ENCODE measurements at places on chromosomes 6 and 20. TPM values are rescaled to one million over a fixed set of nuclear protein-coding genes. Genes with fewer than 3 reads are reported as not detected.

GRCh38 chr20:21101453-21101931 lies 4.7 kb downstream of the LINC00237 start:
- no peak for DNase-seq

GRCh38 chr20:42350521-42350920 lies 732.3 kb upstream of the CHD6 start:
- no peak for DNase-seq

GRCh38 chr6:99324996-99325395 lies 24.5 kb downstream of the FAXC start:
- no peak for DNase-seq

Gene RNASET2
- total RNA-seq, result 8.1 TPM

GRCh38 chr6:23547851-23548250 lies 578.2 kb upstream of the NRSN1 start:
- DNase-seq, result no peak

GRCh38 chr20:44642203-44643153 lies 9.0 kb downstream of the ADA start:
- peak; percentile 92 for DNase-seq

GRCh38 chr6:110939429-110940200 lies 18.9 kb upstream of the GTF3C6 start:
- peak; percentile 7 for DNase-seq

Gene RAET1E
- under 0.01 TPM for total RNA-seq

Gene TGM3
- total RNA-seq, result not detected

DNA sequence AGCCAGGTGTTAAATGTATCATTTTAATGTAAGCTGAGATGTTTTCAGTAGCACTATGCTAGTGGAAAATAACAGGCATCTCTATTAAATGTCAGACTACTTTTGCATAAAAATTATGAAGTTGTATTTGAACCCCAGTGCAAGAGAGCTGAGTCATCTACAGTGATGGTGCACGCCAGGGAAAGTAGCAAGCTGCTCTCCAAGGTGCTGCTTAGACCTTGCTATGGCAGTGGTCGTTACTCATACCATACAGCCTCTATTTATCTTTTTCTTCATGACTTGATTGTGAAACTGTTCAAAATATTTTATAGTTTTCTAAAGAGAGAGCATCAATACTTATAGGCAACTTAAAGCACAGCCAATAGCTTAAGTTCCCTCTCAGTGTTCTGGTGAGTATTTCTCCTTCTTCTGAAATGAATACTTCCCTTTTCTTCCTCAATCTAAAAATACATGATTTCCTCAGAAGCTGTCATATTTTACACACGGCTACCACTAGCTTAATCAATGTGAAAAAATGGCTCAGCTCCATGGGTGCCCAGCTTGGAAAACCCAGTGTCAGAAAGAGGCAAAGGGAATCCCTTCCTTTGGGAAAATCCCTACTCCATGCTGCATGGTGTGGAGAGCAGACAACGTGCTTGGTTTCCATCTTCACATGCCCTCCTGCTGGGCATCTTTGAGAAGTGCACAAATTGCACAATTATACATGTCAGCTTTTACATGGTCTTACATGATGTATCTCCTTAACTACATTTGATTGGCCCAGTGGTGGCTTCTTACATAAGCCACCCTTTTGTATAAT lies 105.6 kb downstream of the ELOVL4 start:
- DNase-seq, result peak; percentile 7

DNA sequence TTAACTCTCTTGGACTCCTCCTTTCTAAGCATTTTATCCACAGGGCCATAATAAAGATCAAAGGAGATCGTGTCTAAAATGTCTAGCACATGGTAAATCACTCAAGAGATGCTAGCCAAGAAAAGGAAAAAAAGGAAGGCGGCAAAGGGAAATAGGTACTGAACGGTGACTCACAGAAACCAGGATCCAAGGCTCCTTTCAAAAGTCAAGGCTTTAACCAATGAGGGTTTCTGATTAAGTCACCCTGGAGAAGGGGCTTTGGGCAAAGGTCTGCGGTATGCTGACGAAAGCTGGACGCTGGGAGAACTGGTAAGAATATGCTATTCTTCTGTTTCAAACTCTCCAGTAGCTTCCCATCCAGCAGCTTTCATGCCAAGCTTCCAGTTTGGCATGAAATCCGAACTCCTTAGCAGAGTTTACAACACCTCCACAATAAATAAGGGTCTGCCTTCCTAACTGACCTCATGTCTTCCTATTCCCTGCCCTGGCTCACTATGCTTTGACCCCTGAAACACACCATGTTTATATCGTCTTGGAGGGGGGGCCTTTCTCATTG lies 1.0 kb downstream of the TOMM34 start:
- DNase-seq, result no peak

GRCh38 chr6:14396826-14397517 lies 279.4 kb downstream of the CD83 start:
- no peak for DNase-seq

- DNase-seq, result peak; percentile 18
Measured at GRCh38 chr6:136657666-136658065, 107.4 kb upstream of the MAP7 start.

Data from lung microvascular endothelial cell (primary cell).